ENCODE measurements at places on chromosomes 7 and 10.

DNA sequence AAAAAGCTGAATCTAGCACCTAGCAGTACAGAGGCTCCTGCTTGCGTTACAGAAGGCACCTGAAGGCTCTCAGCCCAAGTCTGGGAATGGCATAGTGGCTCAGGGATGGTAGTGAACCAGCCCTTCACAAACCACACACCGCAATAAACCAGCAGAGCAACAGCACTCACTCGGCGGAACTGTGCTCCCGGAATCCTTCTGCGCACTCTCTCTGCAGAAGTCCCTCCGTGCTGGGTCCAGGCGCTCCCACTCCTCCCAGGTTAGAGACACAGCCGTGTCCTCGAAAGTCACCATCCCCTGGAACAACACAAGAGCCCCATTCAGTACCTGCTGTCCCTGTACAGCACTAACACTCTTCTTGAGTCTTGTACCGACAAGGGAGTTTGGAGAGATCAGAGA lies 1.5 kb downstream of the ZNF394 start:
- no peak for DNase-seq

DNA sequence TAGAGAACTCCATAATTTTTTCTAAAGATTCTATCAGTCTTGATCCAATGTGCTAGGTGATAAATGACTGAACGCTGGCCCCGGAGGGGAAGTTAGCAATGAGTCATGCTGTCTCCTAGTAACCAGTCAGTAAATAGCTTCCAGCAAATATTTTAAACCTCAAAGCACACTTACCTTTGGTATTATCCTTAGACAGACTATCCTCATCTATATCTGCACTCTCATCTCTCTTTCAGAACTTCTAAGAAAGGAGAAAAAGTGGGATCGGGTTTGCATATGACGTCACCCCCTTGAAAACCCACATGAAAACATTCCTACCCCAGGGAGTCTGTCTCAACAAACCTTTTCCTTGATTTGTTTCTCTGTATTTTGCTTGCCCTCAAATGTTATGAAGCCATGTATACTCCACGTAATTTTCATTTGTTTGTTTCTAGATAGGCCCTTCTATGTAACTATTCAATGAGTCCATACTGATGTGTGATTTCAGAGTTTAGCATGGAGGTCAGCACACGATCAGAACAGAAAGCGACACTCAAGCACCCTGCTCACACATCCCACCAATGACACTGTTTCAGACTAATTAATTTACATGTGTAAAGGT lies 174.9 kb upstream of the NRP1 start:
- no peak for DNase-seq

DNA sequence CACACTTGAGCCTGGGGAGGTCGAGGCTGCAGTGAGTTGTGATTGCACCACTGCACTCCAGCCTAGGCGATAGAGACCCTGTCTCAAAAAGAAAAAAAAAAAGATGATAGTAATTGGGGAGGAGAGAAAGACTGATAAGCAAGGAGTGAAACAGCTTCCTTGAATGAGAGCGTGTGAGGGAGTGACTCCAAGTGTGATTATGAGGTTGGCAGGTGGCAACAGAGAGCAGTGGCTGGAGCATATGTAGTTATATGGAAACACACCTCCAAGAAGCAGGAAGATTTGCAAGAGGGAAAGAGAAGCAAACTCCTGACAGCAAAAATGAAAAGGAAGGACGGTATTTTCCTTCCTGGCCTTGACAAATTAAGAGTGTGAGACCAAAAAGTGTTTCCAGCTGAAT lies 50.4 kb downstream of the VKORC1L1 start:
- DNase-seq, result no peak

DNA sequence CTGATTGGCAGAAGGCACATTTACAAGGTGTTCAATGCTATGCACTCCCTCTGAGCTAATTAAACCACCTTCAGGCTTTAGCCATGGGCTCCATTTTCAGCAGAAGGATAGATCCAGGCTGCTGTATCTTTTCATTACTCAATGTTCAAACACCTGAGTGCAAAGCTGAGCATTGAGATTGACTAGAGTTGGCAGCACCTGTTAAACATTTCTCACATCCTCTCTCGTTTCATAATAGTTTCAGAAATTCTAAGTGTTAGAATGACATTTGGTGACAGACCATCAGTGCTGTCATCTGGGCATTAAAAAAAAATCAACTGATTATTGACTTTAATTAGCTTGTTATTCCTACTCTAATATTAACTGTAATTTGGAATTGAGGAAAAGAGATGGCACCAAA lies 187.1 kb upstream of the SEMA3E start:
- DNase-seq, result no peak

DNA sequence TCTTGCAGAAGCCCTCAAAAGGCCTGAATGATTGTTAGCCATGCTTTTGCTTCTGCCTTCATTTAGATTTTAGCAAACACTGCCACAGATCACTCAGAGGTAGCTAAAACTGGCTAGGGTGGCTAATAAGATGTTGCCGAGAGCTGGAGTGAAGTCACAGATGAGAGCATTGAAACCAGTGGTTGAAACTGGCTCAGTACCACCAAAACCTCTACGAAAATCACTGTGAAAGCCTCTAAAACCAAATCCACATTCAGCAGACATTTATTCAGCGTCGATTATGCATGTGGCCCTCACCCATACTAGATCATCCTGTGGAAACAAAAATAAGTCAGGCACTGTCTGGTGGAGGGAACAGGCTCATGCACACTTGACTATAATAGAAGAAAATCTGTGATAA lies 50.8 kb downstream of the PIK3CG start:
- DNase-seq, result peak; percentile 22

- DNase-seq, result no peak
These were observed 37.2 kb upstream of the OPTN start for GRCh38 chr10:13062803-13063202.

DNA sequence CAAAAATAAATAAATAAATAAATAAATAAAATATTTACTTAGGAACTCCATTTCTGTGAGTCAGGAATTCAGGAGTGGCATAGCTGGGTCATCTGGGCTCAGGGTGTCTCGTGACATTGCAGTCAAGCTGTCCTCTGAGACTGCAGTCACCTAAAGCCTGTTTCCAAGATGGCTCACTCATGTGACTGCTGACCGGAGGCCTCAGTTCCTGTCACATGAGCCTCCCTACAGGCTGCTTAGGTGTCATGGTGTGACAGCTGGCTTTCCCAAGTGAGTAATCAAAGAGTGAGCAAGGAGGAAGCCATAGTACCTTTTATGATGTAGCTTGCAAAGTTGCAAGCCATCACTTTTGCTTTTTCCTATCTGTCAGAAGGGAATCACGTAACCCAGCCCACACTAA lies 128.6 kb upstream of the KCTD7 start:
- no peak for DNase-seq

- DNase-seq, result no peak
These were observed 45.5 kb upstream of the CALCR start for GRCh38 chr7:93620057-93620456.

Measured in GM18507 (cell line).